ENCODE measurements at places on chromosomes 6 and 20. TPM values are rescaled to one million over a fixed set of nuclear protein-coding genes. Genes with fewer than 3 reads are reported as not detected.

The CYP39A1 gene
- 3.6 TPM for total RNA-seq

The PTCRA gene
- total RNA-seq: not detected

The NRM gene
- total RNA-seq: 7.1 TPM

The CALHM5 gene
- total RNA-seq: 4.5 TPM

GRCh38 chr20:48740292-48740649 is 87.5 kb downstream of the PREX1 start:
- no peak for DNase-seq

GRCh38 chr6:27867945-27868300 is 44.3 kb downstream of the OR2B2 start:
- DNase-seq: no peak

DNA sequence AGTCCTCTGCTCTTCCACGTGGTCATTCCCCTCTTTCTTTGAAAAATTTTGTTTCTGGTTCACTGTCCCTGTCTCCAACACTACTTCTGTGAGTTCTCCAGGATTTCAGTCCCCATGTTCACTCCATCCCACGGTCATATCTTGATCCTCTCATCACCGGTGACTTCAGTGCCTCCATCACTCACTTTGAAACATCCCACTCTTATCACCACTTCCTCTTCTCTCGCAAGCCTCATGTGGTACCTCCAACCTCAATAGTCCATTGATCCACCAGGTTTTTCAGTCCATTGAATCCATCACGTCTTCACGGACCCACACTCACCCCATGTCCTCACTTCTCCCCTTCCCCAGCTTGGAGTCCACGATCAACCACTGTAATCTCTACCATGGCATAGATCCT is 64.8 kb downstream of the CARMIL1 start:
- no peak for DNase-seq

- DNase-seq: no peak
Measured at GRCh38 chr6:126042001-126042419, 55.7 kb downstream of the TRMT11 start.

DNA sequence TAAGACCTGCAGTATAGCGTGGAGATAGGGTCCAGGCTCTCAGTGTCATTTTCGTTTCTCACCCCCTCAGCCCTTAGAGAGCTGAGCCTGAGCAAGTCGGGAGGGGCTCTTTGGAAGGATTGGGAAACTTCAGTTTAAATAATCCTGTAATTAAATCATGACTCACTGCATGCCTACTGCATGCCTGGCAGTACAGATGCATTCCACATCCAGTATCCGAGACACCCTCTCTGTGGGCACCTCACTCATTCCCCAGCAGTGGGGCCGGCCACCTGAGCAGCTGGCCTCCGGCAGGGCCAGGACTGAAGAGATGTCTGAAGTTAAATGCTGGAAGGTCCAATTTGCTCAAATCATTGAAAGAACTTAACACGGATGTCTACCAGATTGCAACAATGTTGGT is 316.6 kb downstream of the THBS2 start:
- DNase-seq: no peak

DNA sequence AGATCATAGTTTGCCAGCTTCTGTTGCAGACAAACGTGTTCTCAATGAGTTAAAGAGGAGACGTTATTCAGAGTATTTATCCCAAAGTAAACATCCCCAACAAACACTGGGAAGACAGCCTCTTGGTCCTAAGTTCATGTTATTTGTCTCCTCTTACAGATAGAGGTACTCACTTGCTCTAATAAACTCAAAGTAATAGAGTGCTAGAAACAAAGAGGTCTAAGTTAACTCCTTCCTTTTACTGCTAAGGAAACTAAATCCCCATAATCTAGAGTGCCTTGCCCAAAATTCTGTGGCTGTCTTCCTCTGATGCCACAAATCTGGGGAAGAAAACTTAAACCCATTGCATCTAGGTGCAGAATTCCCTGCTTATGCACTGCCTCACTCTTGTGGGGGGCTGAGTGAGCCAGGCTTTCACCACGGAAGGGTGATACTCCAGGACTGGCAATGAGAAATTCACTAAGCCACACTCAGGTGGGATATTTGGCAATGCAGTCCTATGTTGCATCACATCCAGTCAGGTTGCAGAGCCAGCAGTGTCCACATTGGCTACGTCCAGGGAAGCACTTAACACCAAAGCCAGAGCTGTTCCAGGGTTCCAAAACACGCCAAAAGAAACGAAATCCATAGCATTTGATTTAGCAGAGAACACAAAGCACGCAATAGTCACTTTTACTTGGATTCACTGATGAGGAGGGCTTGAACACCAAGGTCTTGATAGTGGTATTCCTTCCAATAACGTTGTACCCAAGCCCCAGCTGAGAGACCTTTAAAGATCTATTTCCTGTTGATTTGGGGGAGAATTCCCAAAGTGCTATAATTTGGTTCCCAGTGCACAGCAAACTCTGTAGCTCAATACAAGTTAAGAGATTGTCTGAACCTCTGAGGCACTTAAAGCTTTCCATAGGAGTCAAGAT is 81.0 kb upstream of the FOXQ1 start:
- DNase-seq: no peak

The ULBP1 gene
- not detected for total RNA-seq

- DNase-seq: no peak
Measured at GRCh38 chr6:21613809-21614208, 20.3 kb downstream of the SOX4 start.

- DNase-seq: no peak
Measured at GRCh38 chr6:164570801-164571200, 738.6 kb downstream of the C6orf118 start.

GRCh38 chr6:75438013-75438431 is 55.6 kb downstream of the FILIP1 start:
- no peak for DNase-seq

GRCh38 chr6:1558388-1558787 is 51.3 kb upstream of the FOXC1 start:
- DNase-seq: no peak

GRCh38 chr6:15077961-15078360 is 167.9 kb upstream of the JARID2 start:
- no peak for DNase-seq

The GLYATL3 gene
- not detected for total RNA-seq

- no peak for DNase-seq
Measured at GRCh38 chr6:21101694-21102093, 491.9 kb upstream of the SOX4 start.

Measured in tibial nerve (tissue), 4 donors.